ENCODE measurements at places on chromosomes 5 and 9. TPM values are rescaled to one million over a fixed set of nuclear protein-coding genes. Genes with fewer than 3 reads are reported as not detected.

Gene RELL2
- total RNA-seq = 3.9 TPM

Gene GHR
- total RNA-seq = 0.03 TPM

Gene BNC2
- total RNA-seq = 7.2 TPM

Gene SLCO4C1
- total RNA-seq = not detected

Gene PDE6A
- 0.25 TPM for total RNA-seq

Gene DND1
- total RNA-seq = 0.64 TPM

Gene FOXD4L3
- total RNA-seq = not detected
